ENCODE measurements at places on chromosomes 12 and 14.

DNA sequence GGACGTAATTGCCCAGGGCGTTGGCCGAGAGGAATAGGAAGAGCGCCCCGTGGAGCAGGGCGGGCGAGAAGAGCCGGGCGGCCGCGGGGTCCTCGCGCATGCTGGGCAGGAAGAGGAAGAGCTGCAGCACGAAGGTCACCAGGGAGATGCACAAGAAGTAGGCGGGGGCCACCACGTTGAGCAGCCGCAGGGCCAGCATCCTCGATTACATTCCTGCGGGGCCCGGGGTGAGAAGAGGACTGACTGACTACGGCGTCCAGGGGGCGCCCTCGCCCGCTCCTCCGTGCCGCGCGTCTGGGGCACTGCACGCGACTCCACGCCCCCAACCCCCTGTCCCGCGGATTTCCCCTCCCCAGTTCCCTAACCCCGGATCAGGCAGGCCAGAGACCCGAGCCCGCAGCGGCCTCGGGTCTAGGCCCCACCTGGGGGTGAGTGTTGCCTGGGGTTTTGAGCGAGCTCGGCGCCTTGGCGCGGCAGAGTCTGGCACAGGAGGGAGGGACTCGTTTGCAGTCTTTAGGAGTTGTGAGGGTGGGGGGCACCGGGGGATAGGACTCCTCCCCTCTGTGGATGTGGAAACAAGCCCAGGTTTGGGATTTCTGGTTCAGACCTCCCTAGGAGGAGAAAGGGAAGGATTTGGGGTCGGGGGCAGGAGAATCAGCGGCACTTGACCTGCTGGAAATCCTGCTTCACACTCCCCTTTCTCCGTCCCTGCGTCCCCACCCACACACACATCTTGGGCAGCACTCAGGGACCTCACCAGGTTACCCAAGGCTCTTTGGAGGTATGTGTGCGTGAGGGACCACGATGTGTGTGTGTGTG, 1.8 kb downstream of the ZDHHC22 start:
- DNase-seq, result peak; percentile 60

DNA sequence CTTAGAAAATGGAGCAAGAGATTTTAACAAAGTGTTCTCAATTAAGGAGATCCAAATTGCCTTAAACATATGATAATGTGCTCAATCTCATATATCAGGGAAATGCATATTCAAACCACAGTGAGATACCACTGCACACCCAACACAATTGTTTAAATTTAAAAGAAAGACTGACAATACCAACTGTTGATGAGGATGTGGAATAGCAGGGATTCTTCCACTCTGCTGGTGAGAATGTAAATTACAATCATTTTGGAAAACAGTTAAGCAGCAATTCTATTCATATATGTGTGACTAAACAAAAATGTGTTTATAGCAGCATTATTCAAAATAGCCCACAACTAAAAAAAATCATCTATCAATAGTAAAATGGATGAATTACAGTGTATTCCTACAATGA, 144.2 kb downstream of the KICS2 start:
- no peak for DNase-seq

DNA sequence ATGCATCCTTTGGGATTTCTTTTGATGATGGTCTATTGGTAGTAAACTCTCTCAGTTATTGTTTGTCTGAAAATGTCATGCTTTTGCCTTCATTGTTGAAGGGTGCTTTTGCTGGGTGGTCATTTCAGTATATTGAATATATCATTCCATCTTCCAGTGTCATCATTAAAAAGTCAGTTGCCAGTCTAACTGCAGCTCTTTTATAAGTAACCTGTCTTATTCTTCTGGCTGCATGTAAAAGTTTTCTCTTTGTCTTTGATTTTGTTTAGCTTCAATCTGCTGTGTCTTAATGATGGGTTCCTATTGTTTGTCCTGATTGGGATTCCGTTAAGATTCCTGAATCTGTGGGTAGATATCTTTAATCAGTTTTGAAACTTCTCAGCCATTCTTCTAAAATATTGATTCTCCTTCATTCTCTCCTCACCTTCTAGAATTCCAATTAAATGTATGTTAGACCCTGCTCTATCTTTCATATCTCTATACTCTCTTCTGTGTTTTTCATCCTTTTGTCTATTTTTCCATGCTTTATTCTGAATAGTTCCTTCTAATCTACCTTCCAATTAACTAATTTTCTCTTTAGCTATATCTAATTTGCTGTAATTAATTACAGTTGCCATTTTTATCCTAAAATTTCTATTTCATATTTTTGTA, 6.4 kb downstream of the OAS1 start:
- DNase-seq, result no peak

DNA sequence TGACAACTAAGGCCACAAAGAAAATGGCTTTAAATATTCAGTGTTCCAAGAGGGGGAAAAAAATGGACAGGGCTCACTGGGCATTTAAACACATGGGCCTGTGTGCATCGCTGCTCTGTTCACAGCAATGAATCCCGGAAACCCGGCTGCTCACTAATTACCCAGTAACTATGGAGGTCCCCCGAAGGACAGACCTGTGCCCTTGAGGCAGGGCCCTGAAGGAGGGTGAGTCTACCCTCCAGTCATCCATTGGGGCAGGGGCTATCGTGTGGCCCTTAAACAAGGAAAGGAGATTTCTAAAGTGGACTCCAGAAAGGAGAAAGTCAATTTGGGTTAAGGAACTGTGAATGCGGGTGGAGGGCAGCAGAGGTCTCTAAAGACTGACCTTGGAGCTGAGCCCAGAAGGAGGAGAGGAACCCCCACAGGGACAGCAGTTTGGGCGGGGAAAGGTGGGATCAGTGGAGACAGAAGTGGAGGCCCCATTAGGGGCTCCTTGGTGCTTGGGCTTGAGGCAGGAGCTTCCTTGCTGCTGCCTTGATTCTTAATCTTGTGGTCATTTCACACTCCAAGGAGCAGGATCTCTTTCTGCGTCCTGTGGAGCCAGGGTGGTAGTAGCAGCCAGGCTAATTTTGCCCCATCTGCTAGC, 1.4 kb upstream of the CLMN start:
- no peak for DNase-seq

- no peak for DNase-seq
These were observed 33.8 kb upstream of the VWF start for GRCh38 chr12:6158255-6158654.

DNA sequence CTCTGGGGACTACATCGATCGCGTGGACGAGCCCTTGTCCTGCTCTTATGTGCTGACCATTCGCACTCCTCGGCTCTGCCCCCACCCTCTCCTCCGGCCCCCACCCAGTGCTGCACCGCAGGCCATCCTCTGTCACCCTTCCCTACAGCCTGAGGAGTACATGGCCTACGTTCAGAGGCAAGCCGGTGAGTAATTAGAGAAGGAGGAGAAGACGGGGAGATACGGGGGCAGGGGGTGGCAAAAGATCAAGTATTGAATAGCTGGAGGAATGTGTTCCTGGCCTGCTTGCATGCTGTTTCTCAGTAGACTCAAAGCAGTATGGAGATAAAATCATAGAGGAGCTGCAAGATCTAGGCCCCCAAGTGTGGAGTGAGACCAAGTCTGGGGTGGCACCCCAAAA, 21.9 kb downstream of the OS9 start:
- no peak for DNase-seq

- no peak for DNase-seq
These were observed 27.7 kb upstream of the PEX5 start for GRCh38 chr12:7161811-7162210.

- peak; percentile 23 for DNase-seq
These were observed 1.8 kb upstream of the ZBTB39 start for GRCh38 chr12:57008178-57008577.

- DNase-seq, result no peak
These were observed 14.4 kb downstream of the FERMT2 start for GRCh38 chr14:52936437-52936836.

GRCh38 chr14:93112891-93113677, 2.6 kb downstream of the ITPK1 start:
- DNase-seq, result peak; percentile 73

GRCh38 chr14:23566778-23567185, 809 bp downstream of the AP1G2 start:
- DNase-seq, result no peak

DNA sequence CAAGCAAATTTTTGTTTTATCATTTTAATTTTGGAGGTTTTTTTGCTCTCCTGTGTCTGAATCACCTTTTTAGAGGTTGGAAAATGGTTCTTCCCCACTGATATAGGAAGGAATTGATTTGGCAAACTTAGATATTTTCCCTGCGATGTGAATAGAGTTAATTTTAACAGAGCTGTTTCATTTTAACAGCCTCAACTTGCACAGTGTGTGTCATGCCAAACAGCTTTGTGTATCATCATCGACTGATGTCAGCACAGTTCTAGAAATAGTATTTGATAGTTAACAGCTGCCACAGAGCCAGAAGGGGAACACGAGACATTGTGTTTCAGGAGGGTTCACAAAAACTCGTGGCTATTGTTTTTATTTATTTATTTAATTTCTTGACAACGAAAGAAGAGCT, 243.1 kb upstream of the FOXN3 start:
- no peak for DNase-seq

DNA sequence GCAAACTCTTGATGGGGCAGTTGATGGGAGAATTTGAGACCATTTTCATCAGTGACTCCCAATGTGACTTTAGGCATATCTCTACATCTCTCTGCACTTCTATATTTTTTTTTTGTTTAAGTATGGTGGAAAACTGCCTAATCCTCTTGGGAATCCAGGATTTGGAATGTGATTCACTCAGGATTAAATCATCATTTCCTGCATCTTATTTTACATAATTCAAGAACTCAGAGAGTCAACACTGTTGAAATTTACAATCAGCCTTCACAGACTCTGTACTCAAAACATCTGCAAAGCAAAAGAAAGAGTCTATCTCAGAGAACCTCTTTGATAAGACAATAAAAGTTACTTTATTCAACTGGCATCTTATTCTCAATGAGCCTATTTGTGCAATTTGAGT, 260.7 kb upstream of the NOS1 start:
- no peak for DNase-seq

DNA sequence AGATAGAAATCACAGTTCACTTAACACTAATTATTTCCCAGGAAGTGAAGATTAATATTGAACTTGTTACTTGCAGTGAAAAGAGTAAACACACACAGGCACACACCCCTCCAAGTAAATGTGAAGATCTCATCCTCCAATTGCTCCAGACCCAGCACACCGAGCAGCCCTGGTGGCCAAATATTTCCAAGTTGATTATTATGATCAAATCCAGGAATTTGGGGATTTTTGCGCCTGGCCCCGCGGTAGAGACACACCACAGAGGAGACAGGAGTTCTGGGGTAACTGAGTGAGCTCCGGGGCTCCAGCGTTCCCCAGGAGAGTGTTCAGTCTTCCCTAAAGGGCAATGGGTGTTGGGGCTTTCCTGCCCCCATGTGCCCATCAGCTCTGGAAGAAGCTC, 431.5 kb downstream of the BCL11B start:
- DNase-seq, result no peak

GRCh38 chr14:97329701-97330100, 532.5 kb downstream of the VRK1 start:
- no peak for DNase-seq

- no peak for DNase-seq
These were observed 101.1 kb downstream of the B4GALNT3 start for GRCh38 chr12:560691-561390.

DNA sequence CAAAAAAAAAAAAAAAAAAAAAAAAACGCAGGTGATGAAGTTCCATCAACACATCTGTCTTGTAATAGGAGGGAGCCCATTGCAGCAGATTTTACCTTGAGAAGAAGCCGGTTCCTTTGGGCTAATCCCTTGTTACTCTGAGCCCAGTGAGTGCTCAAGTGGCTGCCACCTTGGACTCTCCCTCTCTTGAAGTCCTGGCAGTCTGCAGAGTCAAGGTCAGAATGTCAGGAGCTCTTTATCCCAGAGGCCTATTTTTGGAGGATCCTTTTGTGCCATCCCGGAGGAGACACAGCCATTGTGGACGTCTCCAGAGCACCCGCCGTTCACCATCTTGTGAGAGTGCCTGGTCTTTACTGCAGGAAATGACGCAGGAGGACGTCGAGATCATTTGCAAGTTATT, 344.2 kb upstream of the FKBP4 start:
- no peak for DNase-seq

DNA sequence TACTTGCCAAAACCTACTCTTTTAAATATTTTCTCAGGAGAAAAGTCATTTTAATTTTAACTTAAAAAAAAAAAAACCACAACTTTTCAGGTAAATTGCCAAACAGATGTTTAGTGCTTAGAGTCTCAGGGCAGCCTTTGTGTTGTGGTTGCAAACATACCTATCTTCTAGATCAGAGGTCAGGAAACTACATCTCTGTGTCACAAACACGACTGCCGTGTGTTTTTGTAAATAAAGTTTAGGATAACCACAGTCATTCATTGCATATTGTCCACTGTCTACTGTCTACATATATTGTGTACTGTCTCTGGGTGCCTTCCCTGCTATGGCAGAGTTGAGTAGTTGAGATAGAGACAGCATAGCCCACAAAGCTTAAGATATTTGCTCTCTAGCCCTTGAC, 48.9 kb downstream of the DYRK2 start:
- no peak for DNase-seq

GRCh38 chr12:109988903-109989302, 7.3 kb downstream of the GIT2 start:
- DNase-seq, result no peak

DNA sequence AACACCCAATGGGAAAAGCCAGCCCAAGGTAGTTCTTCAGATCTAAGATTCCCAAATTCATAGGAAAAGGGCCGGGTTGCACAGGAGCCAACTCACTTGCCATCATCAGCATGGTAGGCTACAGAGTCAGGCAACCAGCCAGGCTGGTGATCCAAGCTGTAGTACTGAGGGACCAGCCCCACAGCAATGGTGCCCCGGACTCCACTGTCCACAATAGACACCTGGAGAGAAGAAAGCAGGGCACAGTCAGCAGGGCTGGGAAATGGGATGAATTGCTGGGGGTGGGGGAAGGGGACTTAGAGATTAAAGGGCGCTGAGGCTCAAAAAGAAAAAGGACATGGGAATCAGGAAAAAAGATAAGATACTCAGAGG, 4.2 kb downstream of the SPRYD3 start:
- DNase-seq, result no peak

DNA sequence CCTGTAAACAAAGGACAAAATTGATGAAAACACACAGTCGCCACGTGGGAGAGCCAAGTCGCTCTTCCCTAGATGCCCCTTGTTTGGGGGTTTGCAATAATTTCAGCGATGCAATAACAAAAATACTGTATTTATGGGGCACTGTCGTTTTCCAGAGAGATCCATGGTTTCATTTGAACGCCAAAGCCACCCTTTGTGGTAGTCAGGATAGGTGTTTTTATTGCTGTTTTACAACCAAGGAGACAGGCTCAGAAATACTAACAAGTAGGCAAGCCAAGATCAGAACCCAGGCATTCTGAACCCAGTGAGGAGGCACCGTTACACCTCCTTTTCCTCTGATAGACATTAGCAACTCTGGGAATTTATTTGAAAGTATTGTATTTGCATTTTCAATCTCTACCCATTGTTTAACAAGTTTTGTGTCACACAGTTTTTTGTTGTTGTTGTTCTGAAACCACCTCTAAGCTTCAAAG, 831 bp upstream of the BTBD7 start:
- DNase-seq, result no peak

DNA sequence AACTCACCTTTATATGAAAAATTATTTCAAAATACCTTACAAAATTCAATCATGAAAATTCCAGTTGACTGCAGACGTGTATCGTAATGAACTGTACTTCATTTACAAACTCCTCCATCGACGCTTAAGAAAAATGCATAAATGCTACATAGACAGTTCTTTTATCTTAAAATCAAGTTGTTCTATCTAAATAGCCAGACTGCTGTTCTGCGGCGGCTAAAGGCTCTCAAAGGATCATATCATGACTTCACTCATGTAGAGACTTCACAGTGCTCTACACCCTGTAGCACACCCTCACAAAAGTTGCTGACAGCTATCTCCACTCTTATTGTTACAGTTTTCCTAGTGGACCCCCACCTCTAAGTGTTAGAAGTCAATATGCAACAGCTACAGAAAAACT, 5.2 kb downstream of the KRAS start:
- DNase-seq, result no peak
